Thoracic aorta (tissue), 2 donors: ENCODE measurements at places on chromosomes 6 and 20.

GRCh38 chr20:32819992-32820697 is 391 bp downstream of the MAPRE1 start:
- peak; percentile 5 for DNase-seq

- DNase-seq, result no peak
These were observed 685.6 kb downstream of the DOK5 start for GRCh38 chr20:55160996-55161395.

DNA sequence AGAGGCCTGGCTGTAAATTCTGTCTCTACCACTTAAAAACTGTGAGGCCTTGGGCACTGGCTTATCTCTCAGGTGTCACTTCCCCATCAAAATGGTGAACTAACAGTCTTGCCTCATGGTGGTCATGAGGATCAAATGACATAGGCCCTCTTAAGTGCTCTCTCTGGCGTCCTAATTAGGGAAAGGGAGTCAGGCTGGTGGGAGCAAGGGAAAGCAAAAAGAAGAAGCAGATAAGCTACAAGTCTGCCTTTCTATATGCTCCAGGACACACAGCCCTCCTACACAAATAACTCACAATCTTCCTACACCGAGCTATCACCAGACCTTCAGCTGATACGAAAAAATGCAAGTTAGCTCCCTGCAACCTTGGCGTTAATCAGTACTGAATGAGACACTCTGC is 19.5 kb upstream of the SLC22A16 start:
- no peak for DNase-seq

DNA sequence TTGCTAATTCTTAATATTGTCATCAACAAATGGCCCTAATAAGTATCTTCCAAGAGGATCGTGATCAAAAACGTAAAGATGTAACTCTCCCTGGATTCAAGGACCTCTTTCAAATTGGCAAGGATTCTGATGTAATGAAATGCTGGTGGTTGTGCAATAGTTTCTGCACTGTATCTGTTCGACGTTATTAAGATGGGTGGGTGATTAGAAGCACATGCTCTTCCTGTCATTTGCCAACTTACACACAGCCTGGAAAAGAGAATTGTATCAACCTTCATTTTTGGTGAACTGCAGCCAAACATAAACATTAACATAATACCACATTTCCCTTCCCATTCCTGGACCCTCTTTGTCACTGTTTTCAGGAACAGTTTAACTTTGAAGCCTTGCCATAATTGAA is 9.8 kb downstream of the FOXQ1 start:
- DNase-seq, result no peak

- DNase-seq, result no peak
These were observed 6.8 kb upstream of the COMMD7 start for GRCh38 chr20:32749914-32750637.

DNA sequence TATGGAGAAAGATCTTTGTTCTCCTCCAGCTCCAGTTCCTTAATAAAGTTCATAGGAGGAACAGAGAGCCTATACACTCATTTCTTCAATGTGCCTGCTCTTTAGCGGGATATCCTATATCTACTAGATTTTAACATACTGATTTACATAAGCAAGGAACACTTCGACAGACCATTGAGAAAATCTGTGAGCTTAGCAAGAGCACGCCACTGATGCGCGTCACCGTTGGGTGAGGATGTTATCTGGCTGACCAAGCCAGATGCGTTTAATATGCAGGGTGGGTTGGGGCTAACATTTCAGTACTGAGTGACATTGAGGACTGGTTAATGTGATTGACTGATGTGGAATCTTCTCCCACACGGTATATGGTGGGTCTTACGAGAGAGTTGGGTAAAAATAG is 233.4 kb downstream of the SOX4 start:
- no peak for DNase-seq

- DNase-seq, result no peak
These were observed 36.8 kb upstream of the SAMD3 start for GRCh38 chr6:130259557-130259956.

DNA sequence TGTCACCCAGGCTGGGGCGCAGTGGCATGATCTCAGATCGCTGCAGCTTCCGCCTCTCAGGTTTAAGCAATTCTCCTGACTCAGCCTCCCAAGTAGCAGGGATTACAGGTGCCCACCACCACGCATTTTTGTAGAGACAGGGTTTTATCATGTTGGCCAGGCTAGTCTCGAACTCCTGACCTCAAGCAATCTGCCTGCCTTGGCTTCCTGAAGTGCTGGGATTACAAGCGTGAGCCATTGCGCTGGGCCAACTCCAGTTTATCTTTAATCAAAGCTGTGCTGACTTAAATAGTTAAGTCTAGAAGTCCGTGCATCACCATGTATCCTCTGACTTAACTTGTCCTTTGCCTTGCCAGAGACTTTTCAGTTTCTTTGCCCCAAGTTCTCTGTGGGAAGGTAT is 224.3 kb downstream of the TMEM242 start:
- DNase-seq, result no peak

GRCh38 chr6:20246125-20246524 is 33.9 kb upstream of the MBOAT1 start:
- no peak for DNase-seq

- no peak for DNase-seq
These were observed 210.1 kb upstream of the CCN2 start for GRCh38 chr6:132161283-132161682.

- DNase-seq, result no peak
These were observed 217.2 kb downstream of the BCAS1 start for GRCh38 chr20:53853111-53853713.

DNA sequence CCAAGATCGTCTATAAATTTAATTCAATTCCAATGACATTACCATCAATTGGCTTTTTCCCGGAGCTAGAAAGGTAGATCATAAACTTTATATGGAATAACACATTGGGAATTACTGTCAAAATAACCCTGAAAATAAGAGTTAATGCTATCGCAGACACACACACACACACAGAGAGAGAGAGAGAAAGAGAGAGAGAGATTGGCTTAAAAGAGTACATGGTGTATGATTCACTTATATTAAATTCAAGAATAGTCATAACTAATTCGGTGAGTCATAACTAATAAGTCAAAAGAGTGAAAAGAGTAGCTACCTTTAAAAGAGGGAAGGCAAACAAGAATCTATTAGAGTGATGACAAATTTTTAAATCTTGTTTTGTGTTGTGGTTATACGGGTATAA is 425.5 kb downstream of the TBC1D32 start:
- no peak for DNase-seq

GRCh38 chr6:165805636-165806035 is 142.6 kb upstream of the PDE10A start:
- no peak for DNase-seq

GRCh38 chr6:92150553-92150952 is 1268.8 kb downstream of the EPHA7 start:
- DNase-seq, result no peak

DNA sequence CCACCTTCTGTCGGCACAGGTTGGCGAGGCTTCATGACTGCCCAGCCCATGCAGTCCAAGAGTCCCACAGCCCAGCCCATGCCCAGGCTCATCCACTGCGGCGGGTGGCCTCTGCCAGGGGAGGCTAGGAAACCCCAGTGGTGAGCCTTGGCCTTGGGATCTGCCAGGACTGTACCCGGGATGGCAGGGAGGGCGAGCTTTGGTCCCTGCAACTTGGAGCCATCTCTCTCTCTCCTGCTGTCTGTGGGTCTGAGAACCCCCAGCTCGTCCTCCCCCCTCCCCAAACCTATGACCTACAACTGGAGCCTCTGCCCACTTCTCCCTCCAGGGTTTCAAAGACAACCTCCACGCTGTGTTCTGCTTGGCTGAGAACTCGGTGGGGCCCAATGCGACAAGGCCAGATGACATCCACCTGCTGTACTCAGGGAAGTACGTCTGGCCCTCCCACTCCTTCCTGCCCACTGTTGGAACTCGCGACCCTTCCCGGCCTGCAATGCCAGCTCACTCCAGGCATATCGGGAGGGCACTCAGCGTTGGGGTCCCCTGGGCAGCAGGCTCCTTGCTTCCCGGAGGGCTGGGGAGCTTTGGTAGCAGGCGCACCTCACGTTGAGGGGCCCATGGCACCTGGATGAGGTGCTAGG is 19.7 kb downstream of the NPEPL1 start:
- DNase-seq, result no peak

DNA sequence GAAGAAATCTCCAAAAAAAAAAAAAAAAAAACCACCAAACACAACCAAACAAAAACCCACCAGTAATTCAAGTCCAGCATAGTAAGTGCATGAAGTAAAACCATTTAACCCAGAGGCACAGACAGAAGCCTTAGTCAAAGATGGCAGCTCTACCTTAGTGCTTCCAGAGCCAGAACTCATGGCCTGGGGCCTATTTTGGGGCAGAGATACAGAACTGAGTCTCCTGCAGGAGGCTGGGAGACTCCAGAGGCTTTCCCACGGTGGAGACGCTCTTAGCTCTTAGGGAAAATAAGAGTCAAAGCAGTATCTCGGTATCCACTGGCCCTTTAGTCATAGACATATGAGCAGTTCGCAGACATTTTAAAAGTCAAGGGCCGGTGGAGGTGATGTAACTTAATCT is 129.5 kb downstream of the GPX5 start:
- no peak for DNase-seq

DNA sequence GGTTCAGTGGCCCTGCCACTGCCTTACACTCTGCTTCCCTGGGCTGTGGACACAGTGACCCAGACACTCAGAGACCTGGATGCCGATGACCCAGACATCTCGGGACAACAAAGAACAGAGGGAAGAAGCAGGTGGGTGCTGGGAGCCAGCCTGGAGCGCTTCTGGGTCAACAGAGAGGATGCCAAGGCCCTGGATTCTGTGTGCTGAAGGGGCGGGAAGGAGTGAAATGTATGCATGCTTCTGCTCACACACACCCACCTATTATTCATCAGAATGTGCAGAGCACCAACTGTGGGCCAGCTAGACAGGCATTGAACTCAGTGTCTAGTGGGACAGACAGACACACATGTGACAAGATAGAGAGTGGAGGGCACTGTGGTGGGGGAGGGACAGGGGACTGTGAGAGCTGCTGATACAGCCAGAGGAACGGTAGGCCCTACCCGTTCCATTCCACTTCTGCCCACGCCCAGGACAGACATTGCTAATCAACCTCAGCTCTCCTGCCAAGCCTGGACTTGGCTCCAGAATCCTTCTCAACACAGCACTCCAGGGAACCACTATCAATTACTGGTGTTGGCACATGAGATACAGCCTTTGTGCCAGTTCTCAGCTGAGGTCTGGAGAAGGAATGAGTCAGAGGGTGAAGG is 20.2 kb downstream of the KCNK15 start:
- DNase-seq, result no peak

- DNase-seq, result no peak
These were observed 47.1 kb downstream of the ASCC3 start for GRCh38 chr6:100833972-100834574.

DNA sequence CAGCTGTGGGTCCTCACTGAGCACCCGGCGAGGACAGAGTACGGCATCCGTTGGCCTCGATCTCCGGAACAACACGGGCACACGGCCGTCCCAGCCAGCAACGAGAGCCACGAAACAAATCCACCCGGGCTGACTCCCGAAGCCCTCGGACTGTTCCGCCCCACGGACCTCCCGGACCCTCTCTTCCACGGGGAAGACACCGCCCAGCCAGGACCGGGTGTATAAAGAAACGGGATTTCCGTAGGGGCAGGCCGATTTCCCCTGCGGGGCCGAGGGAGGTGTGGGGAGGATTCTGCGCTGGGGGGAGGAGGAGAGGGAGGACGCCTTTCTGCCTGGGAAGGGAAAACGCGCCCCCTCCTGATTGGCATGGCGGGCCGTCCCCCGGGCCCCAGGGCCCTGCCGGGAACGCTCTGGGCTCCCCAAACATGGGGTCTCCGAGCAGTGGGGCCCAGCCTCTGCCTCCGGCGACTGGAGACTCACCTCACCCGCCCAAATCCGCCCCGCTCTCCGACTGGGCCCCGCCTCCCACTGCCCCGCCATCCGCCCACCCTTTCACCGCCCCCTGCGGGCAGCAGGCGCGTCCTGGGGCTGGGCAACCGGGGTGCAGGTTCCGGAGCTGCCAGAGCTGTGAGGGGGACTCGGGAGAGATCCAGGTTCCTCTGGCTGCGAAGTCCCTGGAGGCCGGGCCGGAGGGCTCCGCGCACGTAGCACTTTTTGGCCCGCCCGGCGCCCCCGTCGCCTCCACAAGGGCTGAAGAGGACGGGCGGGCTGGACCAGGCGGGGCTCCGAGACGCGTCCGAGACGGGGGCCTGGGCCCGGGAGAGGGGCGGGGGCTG is 679 bp upstream of the PPDPF start:
- DNase-seq, result no peak

GRCh38 chr6:30893666-30894065 is 9.3 kb downstream of the DDR1 start:
- no peak for DNase-seq

GRCh38 chr6:158897236-158897635 is 78.1 kb upstream of the EZR start:
- DNase-seq, result no peak

DNA sequence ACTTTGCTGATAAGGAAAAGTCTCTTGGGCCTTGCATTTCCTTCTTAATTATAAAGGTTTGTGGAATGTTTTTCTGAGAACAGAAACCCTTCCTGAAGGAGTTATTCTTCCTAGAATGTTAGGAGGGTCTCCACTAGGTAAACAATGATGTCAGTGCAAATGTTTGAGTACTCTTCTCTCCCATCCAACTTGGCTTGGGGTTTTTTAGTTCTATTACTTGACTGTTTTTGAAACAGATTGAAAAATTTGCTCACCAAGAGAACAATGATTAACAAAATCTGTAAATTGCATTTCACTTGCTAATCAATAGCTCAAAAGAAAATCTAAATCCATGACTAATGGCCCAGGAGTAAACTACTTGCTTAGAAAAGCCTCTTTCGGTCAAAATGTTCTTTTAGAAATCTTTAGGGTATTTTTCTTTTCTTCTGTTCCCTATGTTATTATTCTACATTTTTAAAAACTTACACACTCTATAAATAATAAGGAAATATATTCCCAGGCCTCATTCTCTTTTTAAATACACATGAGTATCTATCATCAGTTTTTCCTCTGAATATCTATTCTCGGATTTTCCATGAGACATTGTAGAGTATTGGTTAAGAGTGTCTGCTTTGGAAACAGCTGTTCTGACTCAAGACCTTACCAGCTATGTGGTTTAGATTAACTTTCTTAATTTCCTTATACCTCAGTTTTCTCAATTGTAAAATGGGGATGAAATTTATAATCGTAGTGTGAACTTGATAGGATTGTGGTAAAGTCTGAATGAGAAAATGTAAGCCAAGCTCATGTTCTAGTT is 234.2 kb upstream of the CITED2 start:
- DNase-seq, result no peak
